ENCODE measurements at places on chromosomes 6 and 20.

- DNase-seq, result no peak
Observed at GRCh38 chr6:91155129-91155785, 568.4 kb upstream of the MAP3K7 start.

DNA sequence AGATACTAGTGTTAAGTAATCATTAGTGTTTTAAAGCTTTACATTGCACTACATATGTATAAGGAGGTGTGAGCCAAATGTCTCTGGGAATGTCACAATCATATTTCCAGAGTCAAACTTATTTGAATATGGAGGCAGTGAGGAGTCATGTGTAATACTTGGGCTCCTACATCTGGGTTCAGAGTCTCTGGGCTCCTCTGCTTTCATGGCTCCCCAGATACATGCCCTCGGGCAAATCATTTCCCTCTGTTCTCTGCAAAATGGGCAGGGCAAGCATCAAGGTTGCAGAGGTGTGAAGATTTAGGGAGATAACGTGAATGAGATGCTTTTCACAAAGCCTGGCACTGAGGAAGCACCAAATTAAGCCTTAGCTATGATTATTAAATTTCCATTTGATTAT lies 138.3 kb upstream of the SGK1 start:
- DNase-seq, result no peak

GRCh38 chr6:167524261-167525111 lies 199.6 kb downstream of the TTLL2 start:
- no peak for DNase-seq

DNA sequence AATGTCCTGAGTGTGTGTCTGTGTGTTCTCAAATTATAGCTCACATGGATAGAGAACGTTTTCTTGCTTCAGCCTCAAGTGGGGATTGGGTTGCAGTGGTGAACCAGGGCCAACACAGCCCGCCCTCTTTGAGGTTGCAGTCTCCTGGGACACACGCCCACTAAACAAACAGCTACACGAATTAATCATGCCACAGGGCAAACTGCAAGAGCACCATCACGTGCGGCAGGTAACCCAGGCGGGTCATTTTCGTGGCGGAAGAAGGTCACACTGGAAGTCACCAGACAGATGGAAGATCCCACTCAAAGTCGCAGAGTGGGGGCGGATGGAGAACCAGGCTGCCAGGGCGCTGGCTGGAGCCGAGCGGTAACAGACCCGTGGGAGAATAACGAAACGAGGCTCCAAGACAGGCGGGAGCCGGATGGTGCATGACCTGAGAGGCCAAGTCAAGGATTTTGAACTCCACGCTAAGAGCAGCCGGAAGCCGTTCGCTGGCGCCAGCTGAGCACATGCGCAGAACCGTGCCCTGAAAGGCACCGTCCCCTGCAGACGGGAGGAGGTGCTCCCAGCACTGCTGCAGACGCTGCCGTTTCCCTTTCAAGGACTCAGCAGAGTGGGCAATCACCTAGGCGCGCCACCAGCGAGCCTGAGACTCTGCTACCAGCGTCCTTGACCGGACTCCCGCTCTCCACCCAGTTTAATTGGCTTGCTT lies 10.7 kb downstream of the DLL1 start:
- no peak for DNase-seq

DNA sequence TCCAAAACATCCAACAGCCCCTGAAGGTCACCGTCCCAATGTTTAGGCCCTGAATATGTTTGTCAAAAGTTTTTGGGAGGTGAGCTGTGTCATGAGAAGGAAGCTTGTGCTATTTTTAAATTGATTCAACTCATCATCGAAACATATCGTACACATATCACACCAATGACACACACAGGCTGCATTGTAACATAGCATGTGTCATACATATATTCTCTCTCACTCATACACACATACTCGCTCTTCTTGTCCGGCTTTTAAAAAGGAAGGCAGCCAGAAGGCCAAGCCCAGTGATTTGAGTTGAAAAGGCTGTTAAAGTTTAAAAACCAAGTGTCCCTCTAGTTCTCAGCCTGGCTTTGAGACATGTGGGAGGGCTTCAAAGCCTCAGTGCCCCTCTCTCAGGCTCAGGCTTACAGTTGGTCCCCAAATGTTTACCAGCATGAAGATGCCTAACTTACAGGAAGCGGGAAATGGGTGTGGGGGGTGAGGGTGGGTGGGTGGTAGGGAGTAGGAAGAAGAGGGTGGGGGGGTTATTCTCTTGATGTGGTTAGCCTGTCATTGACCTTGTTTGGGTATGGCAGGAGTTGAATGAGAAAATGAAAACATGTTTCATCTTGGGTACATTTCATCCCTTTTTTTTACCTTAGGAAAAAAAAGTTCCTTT lies 3.3 kb upstream of the PRDM1 start:
- no peak for DNase-seq

- DNase-seq, result no peak
Observed at GRCh38 chr20:1001116-1001515, 995 bp downstream of the RSPO4 start.

DNA sequence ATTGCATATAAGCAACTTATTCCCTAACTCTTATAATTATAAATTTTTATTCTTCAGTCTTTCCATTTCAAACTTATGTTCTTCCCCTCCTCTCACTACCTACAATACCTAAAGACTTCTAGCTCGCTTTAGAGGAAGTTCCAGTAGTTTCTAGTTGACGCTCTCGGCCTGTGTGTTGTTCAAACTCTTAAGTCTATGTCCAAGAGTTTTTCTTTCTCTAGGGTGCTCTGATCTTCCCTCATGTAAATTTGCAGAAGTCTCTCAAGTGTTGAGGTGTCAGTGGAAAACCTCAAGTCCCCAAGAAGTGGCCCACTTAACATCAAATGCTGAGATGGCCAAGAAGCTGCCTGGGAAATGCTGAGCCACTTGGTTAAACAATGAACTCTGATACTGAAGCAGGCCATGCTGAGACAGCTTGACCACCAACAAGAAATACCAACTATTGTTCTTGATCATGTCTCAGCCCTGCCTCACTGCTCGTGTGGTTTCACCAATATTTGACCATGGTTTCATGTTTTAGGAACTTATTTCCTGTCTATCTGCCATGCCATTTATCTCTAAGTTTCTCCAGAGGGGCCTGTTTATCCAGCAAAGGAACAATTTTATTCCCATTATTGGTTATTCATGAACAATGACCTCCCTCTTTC lies 100.9 kb upstream of the TCF21 start:
- DNase-seq, result no peak

All from stimulated activated CD4-positive, alpha-beta T cell treated with anti-CD3 and anti-CD28 coated beads, Interleukin-15, amount 100 ng/mL, for 1 hour (primary cell).